ENCODE measurements at places on chromosomes 1 and 21. TPM values are rescaled to one million over a fixed set of nuclear protein-coding genes. Genes with fewer than 3 reads are reported as not detected.

Gene AMY1C
- 35.3 TPM for total RNA-seq

Gene AMY1A
- 5.8 TPM for total RNA-seq

DNA sequence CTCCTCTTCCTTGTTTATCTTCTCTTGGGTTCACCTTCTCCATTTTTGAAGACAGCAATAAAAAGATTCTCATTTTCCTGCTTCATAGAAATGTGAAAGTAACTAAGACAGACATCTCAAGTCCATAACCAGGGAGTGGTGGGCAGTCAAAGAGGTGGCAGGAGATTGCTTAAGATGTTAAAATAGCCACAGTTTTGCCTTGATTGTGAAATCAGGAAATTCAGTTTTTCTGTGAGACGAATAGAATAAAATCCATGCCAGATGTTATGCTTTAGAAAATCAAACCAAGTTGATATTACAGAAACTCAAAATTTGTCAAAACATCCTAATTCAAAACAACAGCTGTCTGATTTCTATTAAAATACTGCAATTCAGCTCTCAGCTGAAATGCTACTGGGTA is 57.2 kb downstream of the TNN start:
- no peak for DNase-seq
- H3K36me3 ChIP-seq = no peaks in the 10 kb centered on the region
- H3K4me1 ChIP-seq = peaks cover 31% of the 10 kb centered on the region
- H3K27me3 ChIP-seq = no peaks in the 10 kb centered on the region
- no peak overlapping the region for H3K27ac ChIP-seq
- no peak overlapping the region for H3K4me3 ChIP-seq

- peaks cover 23% of the 10 kb centered on the region for H3K36me3 ChIP-seq
- H3K27me3 ChIP-seq = peaks cover 21% of the 10 kb centered on the region
- H3K4me3 ChIP-seq = no peak overlapping the region
- H3K27ac ChIP-seq = no peak overlapping the region
- H3K4me1 ChIP-seq = no peaks in the 10 kb centered on the region
Measured at GRCh38 chr1:9615316-9616063, 26.8 kb downstream of the TMEM201 start.

DNA sequence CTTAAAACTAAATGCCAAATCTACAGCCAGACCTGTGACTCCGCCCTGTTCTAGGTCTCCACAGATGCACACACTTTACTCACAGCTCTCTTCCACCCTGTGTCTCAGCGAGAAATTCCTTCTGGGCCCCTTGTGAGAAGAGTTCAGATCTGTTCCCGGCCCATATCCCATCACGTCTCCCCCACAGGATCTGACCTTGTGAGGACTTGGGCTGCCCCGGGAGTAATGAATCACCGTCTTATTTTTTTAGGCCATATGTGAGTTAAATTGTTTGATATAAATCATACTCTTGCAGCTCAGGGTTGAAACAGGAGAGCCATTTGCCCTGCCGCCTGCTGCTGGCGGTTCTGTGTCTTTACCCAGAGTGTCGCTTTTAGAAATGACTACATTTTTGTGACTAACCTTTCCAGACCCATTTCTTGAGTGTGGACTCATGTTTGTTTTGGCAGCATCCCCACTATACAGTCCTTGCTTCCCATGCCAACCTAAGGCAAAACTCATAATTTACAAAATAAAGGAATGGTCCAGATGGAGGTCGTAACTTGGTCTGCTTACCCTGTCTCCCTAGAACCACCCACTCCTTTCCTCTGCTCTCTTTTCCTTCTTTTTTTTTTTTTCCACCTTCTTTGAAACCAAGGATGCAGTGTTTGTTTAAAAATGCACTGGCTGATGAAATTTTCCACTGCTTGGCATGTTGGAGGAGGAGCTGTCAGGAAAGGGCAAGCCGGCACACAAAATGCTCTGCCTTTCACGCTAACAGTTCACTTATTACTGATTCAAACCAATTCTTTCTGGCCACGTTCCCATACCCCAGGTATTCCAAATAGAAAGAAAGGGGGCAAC is 98.0 kb upstream of the C1orf105 start:
- no peaks in the 10 kb centered on the region for H3K36me3 ChIP-seq
- no peaks in the 10 kb centered on the region for H3K27me3 ChIP-seq
- peaks cover 20% of the 10 kb centered on the region for H3K4me1 ChIP-seq
- H3K4me3 ChIP-seq = peak overlapping the region; percentile 6
- H3K27ac ChIP-seq = peak overlapping the region; percentile 79
- DNase-seq = peak; percentile 41

DNA sequence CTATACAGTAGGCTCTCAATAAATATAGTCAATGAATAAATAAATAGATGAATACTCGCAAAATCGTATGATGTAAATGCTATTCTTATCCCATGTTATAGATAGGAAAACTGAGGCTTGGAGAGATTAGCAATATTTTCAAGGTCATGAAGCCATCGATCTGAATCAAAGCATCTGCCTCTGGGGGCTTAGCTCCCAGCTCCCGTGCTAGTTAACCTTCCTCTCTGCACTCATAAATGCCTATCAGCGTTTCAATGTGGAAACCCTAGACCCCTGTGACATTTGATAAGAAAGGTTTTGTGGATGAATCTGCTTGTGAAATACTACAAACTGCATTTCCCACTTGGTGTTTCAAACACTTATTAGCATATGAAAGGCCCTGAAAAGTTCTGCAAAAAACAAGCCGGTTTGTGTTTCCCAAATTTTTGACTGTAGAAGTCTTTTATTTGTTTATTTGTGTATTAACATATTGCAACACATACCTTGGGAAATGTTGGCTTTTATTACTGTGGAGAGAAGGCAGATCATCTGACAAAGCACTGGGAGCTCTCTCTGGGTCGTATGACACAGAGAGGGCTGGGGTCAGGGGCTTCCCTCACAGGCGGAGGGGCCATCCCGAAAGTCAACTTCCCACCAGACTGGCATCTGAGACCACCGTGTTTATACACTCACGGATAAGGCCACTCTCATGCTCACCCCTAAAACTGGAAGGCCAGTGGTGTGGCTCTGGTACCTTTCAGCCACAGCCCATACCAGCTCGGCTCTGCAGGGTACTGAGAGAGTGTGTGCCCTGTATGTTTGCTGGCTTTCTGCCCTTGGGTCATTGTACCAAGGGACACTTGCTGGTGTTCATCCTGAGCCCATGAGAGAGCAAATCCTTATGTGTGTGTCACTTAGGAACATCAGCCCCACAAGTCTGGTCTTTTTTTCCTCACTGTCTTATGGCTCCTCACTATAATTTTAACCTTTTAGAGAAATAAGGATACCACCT is 993 bp upstream of the PROK1 start:
- H3K4me1 ChIP-seq = no peaks in the 10 kb centered on the region
- no peak overlapping the region for H3K4me3 ChIP-seq
- no peak overlapping the region for H3K27ac ChIP-seq
- no peaks in the 10 kb centered on the region for H3K36me3 ChIP-seq

DNA sequence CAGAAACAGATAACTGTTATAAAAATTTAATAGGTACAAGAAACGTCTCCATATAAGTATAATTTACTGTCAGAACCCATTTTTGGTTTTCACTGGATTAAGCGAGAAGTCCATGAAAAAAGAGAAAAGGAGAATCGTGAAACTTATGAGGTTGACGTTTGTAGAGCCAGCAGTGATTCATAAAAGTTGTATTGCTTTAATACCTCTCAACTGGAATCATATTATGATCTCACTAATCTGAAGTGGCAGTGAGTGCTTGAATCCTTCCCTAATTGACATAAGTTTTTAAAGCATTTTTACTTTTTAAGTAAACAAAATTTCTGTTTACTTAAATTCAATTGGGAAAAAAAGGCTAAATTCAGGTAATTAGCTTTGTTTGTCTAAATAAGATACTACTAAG is 315.3 kb downstream of the TPR start:
- no peaks in the 10 kb centered on the region for H3K36me3 ChIP-seq
- no peak overlapping the region for H3K27ac ChIP-seq
- H3K4me3 ChIP-seq = no peak overlapping the region
- H3K27me3 ChIP-seq = no peaks in the 10 kb centered on the region
- H3K4me1 ChIP-seq = peaks cover 9% of the 10 kb centered on the region

DNA sequence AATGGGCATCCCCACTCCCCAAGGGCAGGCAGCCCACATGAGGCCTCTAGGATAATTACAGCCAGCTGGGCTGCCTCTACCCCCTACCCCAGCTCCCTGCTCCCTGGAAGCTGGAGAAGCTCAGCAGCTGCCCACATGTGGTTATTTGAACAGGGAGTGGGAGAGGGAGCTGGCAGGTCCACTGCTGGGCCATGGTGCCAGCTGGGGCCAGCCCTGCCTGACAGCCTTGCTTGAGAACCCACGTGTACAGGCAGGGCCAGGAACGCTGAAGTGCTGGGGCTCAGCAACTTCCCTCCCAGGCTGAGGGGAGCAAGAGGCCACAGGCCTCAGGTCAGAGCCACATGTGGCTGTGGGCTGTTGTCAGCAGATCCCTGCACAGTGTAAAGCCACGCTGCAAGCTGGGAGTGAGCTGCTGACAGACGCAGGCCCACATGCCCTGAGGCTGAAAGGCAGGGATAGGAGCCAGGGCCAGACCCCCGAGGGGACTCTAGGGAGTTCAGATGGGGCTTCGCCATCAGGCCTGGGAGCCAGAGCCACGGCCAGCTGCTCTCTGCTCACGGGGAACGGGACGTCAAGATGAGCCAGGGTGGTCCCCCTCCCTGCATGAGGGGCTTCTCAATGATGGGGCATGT is 129.0 kb downstream of the SYF2 start:
- H3K4me3 ChIP-seq = no peak overlapping the region
- no peaks in the 10 kb centered on the region for H3K36me3 ChIP-seq
- H3K4me1 ChIP-seq = no peaks in the 10 kb centered on the region
- no peak for DNase-seq
- H3K27me3 ChIP-seq = peaks cover 27% of the 10 kb centered on the region

- no peak overlapping the region for H3K4me3 ChIP-seq
- H3K4me1 ChIP-seq = no peaks in the 10 kb centered on the region
- H3K27ac ChIP-seq = no peak overlapping the region
- no peak for DNase-seq
- no peaks in the 10 kb centered on the region for H3K27me3 ChIP-seq
- no peaks in the 10 kb centered on the region for H3K36me3 ChIP-seq
Measured at GRCh38 chr1:15353839-15354579, 55.7 kb upstream of the EFHD2 start.
